ENCODE measurements at places on chromosomes 5 and 9. TPM values are rescaled to one million over a fixed set of nuclear protein-coding genes. Genes with fewer than 3 reads are reported as not detected.

TAF11L10 gene
- total RNA-seq = not detected

NR6A1 gene
- 5.2 TPM for total RNA-seq

FBN2 gene
- total RNA-seq = 182 TPM

EXD3 gene
- total RNA-seq = 10.6 TPM

EIF4E1B gene
- not detected for total RNA-seq

FAT2 gene
- total RNA-seq = 33.5 TPM

SLC1A1 gene
- 1.8 TPM for total RNA-seq

QRFP gene
- not detected for total RNA-seq

DND1 gene
- total RNA-seq = 0.36 TPM

CTXN3 gene
- not detected for total RNA-seq

ARL14EPL gene
- not detected for total RNA-seq

SPATA31D4 gene
- not detected for total RNA-seq

ADRB2 gene
- total RNA-seq = 20.8 TPM

LIX1 gene
- not detected for total RNA-seq

GPRIN1 gene
- total RNA-seq = 5.1 TPM

ADAMTSL2 gene
- total RNA-seq = under 0.01 TPM

KIF4B gene
- under 0.01 TPM for total RNA-seq

ASPN gene
- total RNA-seq = not detected

GBGT1 gene
- total RNA-seq = 0.34 TPM

NKD2 gene
- total RNA-seq = 1.3 TPM

TTC16 gene
- not detected for total RNA-seq

TLE4 gene
- 8.2 TPM for total RNA-seq

NLN gene
- 35.5 TPM for total RNA-seq

LNPEP gene
- 55.7 TPM for total RNA-seq

ACER2 gene
- 15.6 TPM for total RNA-seq

TNC gene
- 483 TPM for total RNA-seq

SREK1IP1 gene
- 21.5 TPM for total RNA-seq
